NCI-H1930 (cell line): ENCODE measurements at places on chromosomes 1 and 21.

DNA sequence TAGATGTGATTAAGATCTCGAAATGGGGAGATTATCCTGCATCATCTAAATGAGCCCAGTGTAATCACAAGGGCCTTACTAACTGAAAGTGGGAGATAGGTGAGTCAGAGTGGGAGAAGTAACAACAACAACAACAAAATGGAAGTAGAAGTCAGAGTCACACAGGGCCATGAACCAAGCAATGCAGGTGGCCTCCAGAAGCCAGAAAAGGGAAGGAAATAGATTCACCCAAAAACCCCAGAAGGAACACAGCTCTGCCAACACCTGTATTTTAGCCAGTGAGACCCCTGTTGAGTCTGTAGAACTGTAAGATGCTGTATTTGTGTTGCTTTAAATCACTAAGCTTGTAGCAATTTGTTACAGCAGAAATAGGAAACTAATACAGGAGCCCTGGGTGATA is 4.1 kb downstream of the TAGLN2 start:
- no peak for DNase-seq

DNA sequence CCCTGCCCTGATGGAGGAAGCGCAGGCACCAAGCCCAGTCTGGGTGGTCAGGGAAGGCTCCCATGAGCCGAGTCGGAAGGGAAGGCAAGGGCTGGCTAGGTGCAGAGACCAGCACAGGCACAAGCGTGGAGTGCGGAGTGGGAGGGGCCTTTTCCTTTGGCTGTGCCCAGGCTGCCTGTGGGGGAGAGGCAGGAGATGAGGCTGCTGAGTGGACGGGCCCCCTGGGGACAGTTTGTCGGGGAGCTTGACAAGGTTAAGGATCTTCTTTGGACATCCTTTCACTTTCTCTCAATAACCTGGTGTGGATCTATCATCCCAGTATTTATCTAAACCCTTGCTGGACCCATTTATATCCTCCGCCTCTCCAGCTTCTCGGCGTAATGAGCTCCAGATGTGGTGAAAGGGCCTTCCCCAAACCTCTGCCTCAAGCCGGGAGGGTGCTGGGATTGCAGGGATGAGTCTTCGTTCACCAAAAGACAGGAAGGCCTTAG is 42.9 kb downstream of the EPHB2 start:
- DNase-seq, result no peak

DNA sequence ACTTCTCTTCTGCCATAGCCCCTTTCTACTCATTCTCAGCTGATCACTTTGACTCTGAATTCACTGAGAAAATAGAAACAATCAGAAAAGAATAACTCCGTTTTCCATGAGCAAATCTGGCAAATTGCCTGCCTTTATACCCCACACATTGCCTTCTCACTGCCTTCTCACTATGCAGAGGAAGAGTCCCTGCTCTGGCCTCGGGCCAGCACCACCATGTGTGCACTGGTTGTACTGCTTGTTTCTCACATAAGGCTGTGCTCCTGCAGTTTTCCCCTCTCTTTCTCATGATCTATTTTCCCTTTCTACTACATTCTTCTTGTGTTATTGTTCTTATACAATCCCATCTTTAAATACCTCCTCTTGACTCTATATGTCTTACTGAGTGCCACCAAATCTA is 2.3 kb upstream of the HMGCS2 start:
- no peak for DNase-seq

DNA sequence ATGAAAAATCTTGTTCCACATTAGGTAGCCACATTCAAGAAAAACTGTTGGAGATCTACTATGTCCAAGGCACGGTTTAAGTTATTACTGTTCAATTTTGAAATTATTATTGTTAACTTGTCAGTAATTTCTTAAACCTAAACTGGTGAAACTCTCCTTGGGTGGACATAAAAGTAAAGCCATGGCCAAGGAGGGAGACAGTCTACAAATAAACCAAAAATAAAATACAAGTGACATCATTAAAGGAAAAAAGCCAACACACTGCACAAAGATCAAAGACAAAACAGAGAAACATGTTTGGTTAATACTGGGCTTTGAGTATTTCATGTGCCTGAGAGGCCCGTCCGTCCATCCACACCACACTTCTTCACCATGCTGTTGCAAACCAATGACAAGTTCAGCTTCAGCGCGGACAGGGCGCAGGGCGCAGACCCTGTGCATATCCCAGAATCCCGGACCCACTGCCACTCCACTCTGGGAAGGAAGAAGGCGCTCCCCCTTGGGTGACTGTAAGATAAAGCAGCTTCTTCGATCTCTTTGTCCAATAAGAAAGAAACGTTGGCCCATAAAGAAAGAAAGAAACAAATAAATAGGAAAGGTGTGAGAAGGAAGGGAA is 918 bp upstream of the RASAL2 start:
- DNase-seq, result no peak

DNA sequence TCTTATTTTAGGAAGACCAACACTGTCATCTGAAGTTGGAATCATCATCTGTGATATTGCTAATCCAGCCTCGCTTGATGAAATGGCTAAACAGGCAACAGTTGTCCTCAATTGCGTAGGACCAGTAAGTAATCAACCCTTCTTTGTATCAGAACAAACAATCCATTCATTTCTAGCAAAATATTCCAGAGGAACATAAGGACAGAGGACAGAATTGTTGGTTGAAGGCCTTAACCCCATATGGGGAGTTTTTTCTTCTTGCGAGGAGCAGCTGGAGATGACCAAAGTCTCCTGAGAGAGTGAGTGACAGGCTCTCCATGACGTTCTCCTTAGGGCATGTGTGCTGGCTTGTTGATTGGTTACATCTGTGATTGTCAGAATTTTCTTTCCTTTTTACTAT is 2.7 kb downstream of the SCCPDH start:
- no peak for DNase-seq

DNA sequence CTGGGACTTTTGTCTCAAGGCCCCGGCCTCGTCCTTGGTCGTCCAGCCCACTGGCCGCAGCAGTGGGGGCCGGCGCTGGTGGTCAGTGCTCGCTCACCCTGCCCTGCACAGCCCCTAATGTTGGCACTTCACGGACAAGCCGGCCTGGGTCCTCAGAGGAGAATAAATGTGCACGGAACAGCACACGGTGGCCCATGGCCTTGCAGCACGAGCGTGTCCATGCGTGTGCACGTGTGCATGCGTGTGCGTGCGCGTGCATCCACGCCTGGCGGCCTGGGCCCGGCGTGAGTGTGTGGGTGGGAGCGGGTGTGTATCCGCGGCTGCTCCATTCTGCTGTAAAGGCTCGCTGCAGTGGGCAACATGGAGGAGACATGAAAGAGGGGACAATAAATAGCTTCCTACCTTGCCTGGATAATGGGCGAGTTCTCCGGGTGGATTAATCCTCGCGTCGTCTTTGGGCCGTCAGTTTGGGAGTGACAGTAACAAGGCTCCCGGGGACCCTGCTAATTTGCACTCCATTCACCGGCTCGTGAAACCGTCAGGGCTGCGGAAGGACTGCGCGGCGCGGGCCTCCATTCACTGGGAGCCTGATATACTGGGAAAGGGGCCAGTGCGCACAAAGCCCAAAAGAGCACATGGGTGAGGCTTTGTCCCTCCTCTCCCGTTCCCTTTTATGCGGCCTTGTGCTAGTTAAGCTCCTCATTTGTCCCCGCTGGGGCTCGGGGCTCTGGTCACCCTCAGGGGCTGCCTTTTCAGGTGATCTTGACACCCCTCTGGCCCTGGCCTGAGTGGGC is 142.8 kb downstream of the PRDM16 start:
- DNase-seq, result no peak

GRCh38 chr1:233480198-233480597 is 133.7 kb upstream of the KCNK1 start:
- no peak for DNase-seq

DNA sequence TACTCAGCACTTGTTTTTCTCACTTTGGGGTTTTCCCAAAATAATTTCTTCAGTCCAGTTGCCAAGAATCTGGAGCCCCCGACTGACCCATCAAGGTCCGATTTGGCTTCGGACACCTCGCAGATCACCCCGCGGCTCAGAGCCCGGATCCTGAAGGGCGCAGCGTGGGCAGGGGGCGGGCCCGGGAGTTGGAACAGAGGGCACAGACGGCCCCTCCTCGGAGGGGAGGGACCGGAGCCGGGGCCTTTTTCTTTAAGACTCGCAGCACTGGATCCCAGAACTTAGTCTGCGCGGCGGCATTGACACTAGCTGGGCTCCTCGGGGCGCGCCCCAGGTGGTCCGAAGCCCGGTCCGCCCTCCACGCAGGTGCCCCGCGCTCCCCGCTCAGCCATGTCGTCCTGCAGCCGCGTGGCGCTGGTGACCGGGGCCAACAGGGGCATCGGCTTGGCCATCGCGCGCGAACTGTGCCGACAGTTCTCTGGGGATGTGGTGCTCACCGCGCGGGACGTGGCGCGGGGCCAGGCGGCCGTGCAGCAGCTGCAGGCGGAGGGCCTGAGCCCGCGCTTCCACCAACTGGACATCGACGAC is at the start of gene CBR3:
Gene CBR3 (plus strand): TSS at position 277 of the 588 bp plus-strand sequence. CDS start 114 bp downstream, at position 391.
- DNase-seq, result no peak

- DNase-seq, result no peak
Observed at GRCh38 chr1:20496241-20496661, 10.2 kb upstream of the CAMK2N1 start.

- DNase-seq, result no peak
Observed at GRCh38 chr21:37837381-37837780, 78.9 kb downstream of the KCNJ6 start.

- no peak for DNase-seq
Observed at GRCh38 chr1:38125837-38126520, 79.4 kb upstream of the POU3F1 start.

DNA sequence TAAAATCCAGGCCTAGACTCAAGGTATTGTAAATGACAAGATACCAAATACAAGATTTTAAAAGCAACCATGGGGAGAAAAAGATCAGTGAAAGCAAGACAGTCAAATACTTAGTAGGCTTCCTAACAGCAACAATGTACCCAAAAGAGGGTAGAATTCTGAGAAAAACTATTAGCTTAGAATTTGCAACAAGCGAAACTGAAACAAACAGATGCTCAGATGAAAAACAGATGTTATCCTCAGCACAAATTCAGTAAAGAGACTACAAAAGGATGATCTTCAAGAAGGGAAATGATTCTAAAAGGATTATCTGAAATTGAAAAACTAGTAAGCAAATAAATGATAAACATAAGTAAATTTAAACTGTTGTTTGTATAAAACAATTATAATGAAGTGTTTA is 40.0 kb downstream of the PDC start:
- DNase-seq, result no peak
